NCI-H1092 (cell line): ENCODE measurements at places on chromosomes 13 and 19.

DNA sequence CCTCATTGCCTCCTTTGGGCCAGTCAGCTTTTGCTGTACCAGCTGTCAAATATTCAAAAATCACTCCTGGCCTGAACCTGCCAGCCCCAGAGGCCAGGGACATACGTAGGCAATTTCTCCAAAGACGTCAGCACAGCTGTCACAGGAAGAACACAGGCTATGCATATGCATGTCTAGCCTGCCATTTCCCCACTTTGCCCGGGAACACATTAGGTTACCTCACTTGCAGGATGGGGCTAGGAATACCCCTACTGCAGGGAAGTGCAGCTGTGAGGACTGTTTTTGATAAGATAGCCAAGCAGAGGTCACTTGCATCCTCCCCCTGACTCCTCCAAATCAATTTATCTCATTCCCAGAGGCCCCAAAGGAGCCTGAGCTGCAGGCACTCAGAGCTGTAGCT, 2.8 kb downstream of the ZNF667 start:
- DNase-seq, result no peak

DNA sequence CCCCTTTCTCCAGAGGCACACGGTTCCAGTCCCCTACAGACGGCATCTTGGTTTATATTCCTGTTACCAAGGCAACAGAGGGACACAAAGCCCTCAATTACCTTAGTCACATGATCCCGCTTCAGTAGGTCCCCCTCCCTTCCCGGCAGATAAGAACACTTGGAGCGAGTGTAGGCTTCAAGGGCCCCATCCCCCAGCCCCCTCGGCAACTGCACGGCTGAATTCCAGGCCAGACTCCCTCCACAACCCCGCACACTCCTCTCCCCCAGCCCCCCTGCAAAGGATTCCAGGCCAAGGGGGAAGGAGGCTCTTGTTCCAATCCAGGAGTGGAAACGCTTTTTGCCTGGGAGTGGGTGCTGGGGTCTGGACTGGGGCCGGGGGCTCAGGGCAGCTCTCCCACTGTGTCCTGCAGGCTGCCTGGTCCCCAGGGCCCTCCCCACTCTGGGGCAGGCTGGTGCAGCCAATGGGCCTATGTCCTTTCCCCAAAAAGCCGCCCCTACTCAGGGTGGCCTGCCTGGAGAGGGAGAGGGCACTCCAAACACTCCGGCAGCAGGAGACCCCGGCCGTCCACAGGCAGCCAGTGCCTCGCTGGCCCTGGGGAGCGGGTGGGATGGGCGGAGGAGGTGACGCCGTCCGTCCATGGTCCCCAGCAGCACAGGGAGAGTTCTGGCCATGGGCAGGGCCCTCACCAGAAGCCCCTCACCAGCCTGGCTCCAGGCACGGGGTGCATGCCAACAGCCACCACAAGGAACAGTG, 62.6 kb downstream of the MLLT1 start:
- no peak for DNase-seq

DNA sequence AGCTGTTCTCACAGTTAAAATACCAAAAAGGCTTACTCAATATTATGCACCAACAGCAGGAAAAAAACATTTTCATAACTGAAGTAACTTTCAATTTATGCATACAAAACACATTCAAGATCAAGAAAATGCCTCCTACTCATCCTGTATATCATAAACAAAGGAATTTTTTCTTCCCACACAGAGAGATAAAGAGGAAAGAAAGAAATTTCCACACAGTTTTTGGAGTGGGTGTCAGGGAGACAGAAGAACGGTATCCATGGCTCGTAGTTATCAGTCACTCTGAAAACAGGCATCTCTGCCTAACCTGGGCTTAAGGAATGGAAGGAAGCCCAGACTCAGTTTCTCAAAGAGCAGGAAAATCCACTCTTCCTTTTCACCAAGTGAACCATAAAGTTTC, 92.4 kb upstream of the SIAH3 start:
- no peak for DNase-seq

DNA sequence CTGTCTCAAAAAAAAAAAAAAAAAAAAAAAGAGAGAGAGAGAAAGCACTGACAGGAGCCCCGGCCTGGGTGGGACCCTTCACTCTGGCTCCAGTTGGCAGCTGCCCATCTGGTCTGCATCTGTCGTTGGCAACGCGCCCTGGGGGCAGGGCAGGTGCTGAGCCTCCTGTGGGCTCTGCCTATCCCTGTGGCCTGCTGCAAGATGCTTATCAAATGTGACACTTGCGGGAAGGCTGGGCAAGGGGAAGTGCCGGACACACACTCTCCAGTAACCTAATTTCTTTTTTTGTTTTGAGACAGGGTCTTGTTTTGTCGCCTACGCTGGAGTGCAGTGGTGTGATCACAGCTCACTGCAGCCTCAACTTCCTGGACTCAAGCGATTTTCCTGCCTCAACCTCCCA, 10.7 kb upstream of the KPTN start:
- DNase-seq, result peak; percentile 46

GRCh38 chr19:5567360-5567969, at the start of gene TINCR:
Gene TINCR, minus strand, starts transcription at chr19:5567953.
- DNase-seq, result no peak

DNA sequence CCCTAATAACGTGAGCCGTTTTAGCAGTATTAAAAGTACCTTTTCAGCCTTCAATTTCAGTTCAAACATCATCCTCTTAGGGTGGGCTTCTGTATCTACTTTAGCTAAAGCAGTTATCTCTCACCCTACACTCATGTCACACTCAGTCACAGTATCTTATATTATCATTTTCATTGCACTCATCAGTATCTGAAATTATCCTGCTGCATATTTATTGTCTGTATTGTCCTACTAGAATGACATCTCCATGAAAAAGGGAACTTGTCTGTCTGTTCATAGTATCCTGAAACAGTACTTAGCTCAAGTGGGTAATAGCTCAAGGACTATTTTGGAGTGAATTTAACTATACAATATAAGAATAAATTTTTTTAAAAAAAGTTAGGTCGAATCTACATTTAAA, 19.9 kb upstream of the RFC3 start:
- DNase-seq, result no peak

GRCh38 chr13:19782049-19782726, 557 bp downstream of the PSPC1 start:
- DNase-seq, result peak; percentile 20

DNA sequence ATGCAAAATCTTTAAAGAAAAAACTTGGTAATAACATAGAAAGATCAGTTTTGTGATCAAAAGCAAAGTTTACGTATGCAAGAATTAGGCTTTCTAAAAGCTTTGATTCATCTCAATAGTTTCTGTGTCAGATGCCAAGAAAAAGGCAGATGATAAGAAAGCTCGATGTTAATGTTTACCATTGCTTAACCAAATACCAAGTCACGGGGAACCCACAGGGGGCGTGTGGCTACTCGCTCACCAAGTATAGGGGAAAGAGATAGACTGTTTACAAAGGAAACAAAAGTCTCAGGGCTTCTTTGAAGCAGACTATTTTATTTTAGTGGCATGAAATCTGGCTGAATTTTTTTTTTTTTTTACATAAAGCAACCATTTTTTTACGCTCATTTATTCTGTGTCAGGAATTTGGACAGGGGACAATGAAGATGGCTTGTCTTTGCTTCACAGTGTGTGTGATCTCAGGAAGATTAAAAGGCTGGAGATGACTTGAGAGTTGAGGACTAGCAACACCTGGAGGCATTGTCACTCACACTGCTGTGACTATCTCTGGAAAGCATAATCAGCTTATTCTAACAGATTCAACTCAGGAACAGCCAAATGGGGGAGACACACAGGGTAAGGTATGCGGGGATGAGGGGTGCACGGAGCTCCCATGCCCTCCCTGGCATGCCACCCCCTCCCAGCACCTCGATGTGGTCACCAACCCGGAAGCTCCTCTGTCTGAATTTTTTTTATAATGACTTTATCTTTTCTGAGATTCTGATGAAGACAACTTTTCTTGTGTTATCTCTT, 24.9 kb downstream of the RCBTB1 start:
- no peak for DNase-seq

GRCh38 chr13:29081697-29082440, 261.7 kb downstream of the MTUS2 start:
- no peak for DNase-seq

GRCh38 chr13:103277959-103278694, 211.9 kb upstream of the SLC10A2 start:
- DNase-seq, result no peak

- peak; percentile 40 for DNase-seq
Observed at GRCh38 chr19:53132141-53132991, at the start of gene ZNF415. Gene ZNF415, minus strand, starts transcription at chr19:53132910. Its CDS starts 10,234 bp downstream, at chr19:53122676.

DNA sequence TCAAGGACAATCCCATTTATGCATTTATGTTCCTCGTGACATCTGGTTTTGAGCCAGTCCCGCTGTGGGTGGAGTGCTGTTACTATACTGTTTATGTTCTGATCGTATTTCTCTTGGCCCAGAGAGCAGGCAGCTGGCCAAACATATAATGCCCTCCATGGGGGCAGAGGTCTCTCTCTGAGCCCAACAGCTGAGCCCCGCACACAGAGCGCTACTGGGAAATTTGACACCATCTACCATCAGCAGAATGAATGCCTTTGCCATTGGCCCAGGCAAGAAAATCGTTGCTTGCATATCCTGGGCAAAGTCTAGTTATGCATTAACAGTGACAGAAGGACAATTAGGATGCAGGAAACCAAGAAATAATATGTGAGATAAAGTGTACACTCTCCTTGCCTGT, 126.8 kb upstream of the CACNA1A start:
- DNase-seq, result peak; percentile 99

- no peak for DNase-seq
Observed at GRCh38 chr19:8899356-8899755, 67.2 kb downstream of the MBD3L1 start.

DNA sequence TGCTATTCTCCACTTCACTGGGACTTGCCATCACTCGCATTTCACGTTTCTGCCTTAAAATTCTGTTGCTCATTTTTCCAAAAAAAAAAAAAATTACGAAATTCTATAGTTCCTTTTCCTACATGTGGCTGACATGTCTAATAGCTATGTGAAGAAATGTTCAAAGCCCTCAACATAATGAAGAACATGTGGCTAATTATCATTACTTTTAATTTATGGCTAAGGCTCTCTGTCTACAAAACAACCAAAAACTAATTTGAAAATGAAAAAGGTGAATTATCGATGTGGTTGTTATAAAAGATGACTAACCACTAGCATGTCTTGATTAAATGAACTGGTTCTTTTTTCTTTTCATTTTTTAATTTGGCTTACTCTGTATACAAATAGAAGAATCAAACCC, 940.0 kb downstream of the EFNB2 start:
- DNase-seq, result no peak

GRCh38 chr13:32175307-32175706, 139.9 kb downstream of the ZAR1L start:
- no peak for DNase-seq

DNA sequence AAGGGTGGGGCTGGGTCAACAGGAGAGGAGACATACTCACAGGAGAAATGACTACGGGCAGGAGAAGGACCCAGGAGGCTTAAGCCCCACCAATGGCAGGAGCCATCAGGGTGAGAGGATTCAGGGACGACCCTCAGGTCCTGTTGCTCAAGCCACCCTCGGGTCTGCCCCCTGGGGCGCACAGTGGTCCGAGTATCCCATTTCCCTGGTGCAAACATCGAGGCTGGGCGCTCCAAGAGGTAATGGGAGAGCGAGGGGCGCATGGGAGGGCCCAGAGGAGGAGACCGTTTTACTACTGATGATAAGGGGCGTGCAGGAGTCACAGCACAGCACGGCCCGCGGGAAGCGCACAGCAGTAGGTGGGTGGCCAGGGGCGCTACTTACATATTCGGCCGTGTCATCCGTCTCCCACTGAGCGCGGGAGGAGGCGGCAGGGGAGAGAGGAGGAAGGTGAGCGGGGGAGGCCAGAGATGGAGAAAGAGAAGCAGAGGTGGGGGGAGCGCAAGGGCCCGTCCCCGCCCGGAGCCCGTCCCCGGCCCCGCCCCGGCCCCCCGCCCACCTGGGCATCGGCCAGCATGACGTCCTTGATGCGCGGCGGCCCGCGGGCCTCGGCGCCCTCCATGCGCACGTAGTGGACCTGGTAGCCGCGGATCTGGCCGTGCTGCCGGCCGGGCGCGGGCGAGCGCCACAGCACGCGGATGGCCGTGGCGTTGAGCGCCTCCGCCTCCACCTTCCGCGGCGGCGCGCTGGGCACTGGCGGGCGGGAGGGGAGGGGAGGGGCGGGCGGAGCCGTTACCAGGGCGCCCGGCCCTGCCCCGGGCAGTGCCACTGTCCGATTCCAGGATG, 111.5 kb downstream of the PTPRS start:
- no peak for DNase-seq

GRCh38 chr13:74910415-74910814, 571.6 kb downstream of the TBC1D4 start:
- no peak for DNase-seq

- peak; percentile 11 for DNase-seq
Observed at GRCh38 chr13:81872581-81872980, 1531.7 kb upstream of the SPRY2 start.

DNA sequence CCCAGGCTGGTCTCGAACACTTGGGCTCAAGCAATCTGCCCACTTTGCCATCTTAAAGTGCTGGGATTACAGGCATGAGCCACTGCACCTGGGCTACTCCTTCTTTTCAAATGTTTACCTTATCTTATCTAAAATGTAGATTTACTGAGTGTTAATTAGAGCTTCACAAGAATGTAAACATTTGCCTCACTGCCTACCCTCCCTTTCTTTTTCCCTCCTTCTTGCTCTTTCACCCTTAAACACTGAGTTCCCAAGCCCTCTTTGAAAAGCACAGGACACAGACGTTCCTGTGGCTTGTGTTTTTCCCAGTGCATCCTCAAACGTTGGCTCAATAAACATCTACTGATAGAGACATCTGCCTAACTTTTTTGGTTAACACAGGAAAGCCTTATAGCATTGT, 32.7 kb upstream of the CYSLTR2 start:
- no peak for DNase-seq

DNA sequence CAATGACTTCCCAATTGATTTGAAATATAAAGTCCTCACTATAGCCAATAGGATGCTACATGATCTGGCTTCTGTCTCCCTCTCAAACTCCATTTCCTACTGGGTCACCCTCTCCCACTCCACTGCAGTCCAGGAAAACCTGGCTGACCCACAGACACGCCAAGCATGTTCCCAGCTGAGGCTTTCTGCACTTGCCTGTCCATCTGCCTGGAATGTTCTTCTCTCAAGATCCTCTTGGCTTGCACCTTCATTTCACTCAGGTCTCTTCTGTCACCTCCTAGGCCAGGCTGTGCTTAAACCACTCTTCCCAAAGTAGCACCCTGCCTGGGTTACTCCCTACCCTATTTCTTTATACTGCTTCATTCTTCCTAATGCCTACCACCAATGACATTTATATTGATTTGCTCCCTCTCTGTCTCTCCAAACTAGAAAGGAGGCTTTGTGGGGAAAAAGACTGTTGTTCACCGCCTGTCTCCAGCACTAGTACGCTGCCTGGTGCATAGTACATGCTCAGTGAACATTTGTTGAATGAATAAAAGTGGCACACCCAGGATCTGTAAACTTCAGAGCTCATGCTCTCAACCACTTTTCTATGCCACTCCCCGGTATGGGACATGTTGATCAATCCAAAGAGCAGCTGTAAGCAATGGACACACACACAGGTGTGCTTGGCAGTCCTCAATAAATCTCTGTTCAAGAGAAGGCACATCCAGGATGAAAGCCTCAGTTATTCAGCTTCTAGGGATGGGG, 261.3 kb downstream of the FOXO1 start:
- DNase-seq, result no peak

- no peak for DNase-seq
Observed at GRCh38 chr13:103101500-103101899, 35.3 kb upstream of the SLC10A2 start.

- no peak for DNase-seq
Observed at GRCh38 chr19:17794731-17795494, at the start of gene B3GNT3. Gene B3GNT3, plus strand, starts transcription at chr19:17795138. Its CDS starts 12,670 bp downstream, at chr19:17807808.

- DNase-seq, result no peak
Observed at GRCh38 chr19:10091895-10092641, 6.0 kb downstream of the SHFL start.
